NCI-H748 treated with DMSO at 0.1 percent for 48 hours (cell line): ENCODE measurements at places on chromosomes 4 and X.

DNA sequence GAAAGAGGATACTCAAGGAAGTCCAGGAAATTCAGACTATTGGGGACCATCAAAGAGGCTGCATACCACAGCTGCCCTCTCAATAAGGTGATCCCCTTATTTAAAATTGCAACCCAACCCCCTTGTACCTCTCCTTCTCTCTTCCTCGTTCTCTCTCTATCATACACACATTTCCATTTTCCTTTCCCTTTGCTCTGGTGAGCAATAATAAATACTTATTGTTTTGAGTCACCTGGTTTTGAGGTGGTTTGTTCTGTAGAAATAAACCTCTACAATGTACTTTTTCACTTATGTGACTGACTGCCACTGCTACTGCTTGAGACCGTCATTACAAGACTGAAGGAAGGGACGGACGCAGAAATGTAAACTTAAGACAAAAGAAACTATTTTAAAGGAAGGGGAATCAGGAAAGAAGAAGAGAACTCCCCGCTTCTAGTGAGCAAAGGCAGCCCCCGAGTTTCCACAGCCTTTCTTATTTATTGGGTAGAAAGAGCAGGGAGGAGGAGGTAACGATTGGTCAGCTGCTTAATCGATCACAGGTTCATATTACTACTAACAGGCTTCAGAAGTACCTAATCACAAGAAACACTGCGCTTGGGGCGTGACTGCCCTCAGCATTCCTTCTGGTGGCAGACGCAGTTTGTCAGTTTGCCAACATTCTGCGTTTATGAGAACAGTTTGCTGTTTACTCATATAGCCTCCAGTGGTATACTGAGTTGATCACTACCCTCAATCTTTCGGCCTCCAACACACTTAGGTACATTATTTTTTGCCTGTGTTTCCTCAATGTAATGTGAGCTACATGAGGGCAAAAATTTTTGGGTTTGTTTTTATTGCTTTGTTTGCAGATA, 16.9 kb upstream of the TMEM165 start:
- DNase-seq: no peak

- DNase-seq: no peak
Observed at GRCh38 chr4:75639124-75639695, 8.9 kb upstream of the CDKL2 start.

- no peak for DNase-seq
Observed at GRCh38 chr4:133866328-133866699, 335.3 kb downstream of the PABPC4L start.

DNA sequence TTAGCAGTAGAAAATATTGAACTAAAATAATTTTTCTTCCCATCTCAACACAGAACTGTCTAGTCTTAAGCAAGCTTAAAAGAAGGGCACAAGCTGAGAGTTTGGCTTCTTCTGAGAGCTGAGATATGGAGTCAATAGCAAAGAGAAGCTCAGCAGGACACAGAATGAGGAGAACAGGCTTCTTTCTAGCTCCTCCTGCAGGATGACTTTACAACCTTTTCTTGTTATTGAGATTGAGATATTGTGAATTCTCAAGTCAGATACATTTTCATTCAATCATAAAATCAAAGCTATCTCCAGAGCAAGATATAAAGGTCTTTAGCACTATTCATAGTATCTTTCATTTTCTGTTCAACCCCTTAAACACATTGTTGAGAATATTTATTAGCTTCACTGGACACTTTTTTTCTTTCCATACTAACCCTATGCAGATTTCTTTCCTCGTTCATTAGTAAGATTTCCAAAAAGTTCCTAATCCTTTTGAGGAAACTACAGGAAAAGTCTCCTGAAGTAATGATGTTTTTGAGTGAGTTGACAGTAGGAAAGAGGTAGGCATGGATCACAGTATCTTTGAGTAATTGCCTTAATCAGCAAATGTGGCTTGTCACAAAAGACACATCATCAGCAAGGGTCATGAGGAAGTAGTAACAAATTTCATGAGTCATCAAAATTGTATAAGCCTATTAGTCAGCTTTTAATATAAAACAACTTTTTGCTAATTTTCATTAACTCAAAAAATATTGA, 17.8 kb upstream of the CXCL3 start:
- no peak for DNase-seq

DNA sequence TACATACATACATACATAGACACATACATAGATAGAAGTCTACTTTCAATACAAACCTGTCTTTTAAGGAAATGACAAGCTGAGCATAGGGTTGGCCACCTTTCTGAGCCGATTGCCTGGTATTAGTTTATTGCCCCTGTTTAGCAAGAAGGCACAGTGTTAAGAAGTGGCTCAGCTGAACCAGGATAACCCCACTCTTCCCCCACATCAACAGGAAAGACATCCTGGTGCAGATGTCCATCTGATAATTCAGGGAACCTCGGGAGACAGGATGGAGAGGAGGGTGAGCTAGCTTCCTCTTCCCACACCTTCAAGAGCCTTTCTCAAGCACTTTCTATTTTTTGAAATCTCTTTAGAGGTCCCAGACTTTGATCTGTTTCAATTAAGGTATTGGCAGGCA, 52.3 kb downstream of the PKD2 start:
- DNase-seq: no peak
